GM23338 (cell line): ENCODE measurements at places on chromosomes 7 and 10.
A peak's percentile ranks its signal among the peaks of the same experiment; 100 is the strongest.

DNA sequence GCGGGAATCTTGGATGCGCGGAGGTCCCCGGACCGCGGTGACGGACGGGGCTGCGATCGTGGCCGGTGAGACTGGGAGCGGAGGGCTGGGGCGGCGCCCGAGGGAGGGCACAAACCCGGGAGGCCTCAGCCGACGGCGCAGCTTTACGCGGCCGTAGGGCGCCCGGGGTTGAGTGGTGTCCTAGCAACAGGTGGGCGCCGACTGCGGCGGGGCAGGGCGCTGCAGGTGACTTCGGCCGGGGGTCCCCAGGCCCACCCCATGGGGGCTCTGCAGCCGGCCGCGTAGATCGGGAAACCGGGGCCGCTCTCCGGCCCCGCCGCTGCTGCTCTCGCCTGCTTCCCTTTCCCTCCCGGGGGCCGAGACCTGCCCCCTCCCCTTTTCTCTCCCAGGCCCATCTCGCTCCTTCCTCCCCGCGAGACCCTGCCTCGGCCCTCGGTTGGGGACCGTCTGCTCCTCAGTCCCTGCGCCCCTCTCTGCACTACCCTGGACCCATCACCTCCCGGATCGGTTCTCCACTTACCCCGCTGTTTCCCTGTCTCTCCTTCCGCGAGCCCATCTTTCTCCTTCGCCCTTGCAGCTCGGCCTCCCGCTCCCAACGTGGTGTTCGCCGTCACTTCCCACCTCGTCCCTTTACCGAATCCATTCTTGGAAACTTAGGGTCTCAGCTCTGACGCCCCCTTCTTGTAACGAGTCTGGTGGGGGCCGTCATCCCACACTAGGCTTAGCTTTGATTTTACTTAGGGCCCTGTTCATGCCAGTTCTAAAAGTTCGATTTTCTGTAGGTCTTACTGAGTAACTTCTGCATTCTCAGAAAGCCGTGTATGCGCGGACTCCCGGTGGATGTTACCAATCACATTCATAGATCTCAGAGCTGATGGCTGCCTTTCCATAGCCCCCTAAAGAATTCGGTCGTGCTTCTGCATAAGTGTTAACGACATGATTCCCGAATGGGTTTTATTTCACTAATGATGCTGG is 18.5 kb upstream of the ACBD5 start:
- peak; percentile 72 for DNase-seq

GRCh38 chr10:11242443-11243387 is 225.0 kb downstream of the CELF2 start:
- DNase-seq = no peak

GRCh38 chr7:131354390-131354789 is 26.7 kb downstream of the MKLN1 start:
- no peak for DNase-seq

DNA sequence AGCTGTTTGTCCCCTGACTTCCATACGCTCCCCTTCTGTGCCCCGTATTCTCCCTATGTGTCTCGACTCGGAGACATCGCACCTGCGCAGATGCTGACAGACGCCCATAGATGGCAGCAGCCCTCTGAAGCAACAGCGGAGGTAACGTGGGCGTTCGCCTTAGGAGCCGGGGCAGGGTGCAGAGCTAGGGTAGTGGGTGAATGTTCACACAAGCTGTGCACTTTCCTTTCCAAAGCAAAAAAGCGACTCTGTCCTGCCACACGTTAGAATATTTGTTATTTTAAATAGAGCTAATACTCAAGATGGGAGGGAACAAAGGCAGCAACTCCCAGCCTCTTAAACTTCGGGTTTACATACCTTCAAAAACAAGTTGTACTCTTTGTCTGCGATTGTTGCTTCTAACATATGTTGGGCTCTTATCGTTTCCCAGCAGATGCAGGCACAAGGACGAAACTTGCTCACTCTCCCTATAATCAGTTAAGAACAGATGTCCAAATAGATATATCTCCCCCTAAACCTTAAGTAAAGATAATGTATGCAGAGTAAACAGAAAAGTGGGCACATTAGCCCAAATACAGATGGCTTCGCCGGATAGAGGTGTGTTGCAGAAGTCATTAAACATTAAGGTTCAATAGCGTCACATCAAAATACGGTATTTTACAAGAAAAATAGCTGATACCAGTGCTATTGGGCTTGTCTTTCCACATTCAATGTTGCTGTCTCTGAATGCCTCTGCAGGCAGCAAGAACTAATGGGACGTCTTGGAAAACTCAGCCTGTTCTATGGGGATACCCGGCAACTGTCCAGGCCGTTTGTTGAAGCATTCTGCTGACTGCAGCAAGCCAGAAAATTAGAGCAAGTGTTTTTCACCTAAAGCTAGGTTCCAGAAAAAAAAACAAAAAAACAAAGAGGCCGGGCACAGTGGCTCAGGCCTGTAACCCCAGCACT is 340.3 kb upstream of the PRKCQ start:
- DNase-seq = peak; percentile 92

DNA sequence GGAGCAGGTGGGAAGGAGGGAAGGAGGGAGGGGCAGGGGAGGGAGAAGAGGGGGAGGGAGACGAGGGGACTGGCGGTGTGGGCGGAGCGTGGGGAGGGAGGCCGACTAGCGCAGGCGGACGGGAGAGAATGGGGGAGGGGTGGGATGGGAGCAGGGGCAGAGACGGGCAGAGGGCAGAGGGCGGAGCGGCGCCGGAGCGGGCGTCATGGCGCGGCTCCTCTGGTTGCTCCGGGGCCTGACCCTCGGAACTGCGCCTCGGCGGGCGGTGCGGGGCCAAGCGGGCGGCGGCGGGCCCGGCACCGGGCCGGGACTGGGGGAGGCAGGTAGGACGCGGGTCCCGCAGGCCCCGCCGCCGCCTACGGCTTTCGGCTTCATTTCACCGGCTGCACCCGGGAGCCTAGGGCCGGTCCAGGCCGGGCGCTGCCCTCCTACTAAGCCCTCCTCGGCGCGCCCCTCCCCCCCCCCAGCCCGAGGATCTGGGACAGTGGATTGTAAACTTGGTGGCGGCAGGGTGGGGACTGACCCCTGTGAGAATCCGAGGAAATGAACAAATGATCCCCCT is at the start of gene MSRB2:
MSRB2 (plus strand) TSS at position 176 of the 562 bp plus-strand sequence; CDS start at position 206, 30 bp downstream.
- peak; percentile 98 for DNase-seq

DNA sequence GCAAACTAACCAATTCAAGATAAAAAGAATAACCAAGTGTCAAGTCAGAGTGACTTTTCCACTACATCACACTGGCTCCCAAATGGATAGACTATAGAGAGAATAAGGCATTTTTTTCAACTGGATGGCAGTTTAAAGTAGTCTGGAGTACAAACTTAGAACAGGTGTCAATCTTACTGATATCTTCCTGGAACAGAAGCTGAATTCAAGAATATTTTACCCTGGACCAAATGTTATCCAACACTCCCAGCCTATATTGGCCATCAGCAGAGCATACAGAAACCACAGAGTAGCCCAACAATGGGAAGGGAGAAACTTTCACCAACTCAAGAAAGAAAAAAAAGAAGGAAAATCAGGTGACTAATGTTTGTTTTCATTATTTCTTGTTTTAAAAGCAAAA is 11.5 kb downstream of the IDE start:
- DNase-seq = no peak

- no peak for DNase-seq
Observed at GRCh38 chr7:140416560-140416959, 12.7 kb downstream of the RAB19 start.

- DNase-seq = no peak
Observed at GRCh38 chr7:125436220-125436619, 506.6 kb upstream of the POT1 start.

DNA sequence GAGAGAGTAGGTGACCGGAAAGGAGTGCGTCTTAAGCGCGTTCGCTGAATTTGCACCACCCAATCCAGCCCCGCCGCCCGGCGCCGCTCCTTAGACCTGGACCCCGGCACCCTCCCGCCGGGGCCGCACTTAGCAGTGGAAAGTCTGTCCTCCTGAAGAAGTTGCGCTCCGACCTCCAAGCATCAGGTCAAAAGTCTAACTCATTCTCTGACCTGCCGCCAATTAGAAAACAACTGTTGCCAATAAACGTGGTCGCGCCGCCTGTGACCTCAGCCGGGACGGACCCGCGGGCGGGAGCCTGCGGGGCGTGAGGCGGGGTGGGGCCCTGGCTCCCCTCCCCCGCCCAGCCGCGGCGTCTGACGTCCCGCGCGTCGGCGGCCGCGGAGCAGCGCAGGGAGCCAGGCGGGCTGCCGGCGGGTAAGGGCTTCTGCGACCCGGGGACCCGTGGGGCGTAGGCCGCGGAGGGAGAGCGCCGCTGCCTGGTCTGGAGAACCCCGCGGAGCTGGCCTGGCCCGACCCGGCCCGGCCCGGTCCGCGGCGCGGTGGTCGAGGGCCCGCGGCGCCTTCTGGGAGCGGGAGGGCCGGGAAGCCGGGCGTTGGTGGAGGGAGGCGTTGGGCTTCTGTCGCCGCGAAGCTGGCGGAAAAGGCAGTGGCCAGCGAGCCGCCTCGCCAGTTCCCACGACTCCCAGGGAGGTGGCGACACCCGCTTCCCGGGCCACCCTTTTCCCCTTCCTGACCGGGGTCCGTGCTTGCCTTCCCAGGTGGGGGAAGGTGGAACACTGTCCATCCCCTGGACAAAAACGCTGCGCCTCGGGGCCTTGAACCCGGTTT is at the start of gene BCAP29:
BCAP29 (plus strand) TSS at position 362 of the 831 bp plus-strand sequence. CDS start 527 bp downstream, outside the sequence.
- peak; percentile 81 for DNase-seq

GRCh38 chr7:41917-42565 is 150.3 kb upstream of the FAM20C start:
- DNase-seq = no peak

DNA sequence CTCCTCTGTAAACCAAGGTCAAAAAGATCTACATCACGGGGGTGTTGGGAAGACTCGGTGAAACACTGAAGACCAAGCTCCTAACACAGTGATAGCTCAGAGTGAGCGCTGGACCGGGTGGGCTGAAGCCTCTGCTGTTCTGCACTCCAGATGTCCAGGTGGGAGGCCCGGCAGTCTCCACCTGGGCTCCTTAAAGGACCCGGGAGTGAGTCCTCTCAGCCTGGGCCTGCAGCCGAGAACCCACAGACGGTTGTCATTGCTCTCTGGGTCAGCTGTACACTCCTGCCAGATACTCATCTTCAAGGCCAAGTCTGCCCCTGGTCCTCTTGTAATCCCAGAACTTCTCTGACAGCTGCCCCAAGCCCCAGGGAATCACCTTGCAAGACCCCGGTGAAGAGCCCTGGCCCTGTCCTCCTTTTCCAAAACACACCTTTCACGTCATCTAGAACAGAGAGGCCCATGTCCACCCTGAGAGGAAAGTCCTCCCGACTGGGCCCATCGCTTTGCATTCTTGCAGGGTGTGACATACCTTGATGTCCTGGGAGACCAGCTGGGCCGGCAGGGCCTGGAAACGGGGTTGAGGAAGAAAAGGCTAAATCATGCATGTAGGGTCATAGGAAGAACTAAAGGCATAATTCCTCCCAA is 43.7 kb downstream of the COL17A1 start:
- DNase-seq = no peak

DNA sequence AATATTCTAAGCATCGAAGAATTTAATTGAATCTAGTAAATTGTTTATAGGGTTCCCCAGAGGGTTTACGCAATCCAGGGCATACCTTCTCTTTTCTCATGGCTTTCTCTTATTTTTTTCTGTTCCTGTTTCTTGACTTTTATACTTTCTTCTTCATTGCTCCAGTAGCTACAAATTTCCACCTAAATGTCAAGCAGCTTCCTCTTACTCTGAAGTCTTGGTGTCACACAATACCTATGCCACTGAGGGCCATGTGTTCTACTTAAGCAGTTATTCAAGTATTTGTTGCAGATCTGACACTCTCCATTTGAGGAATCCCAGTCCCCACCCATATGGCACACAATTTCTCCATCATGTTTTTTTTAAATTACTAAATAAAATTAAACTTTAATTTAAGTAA is 343.1 kb upstream of the MBL2 start:
- no peak for DNase-seq

GRCh38 chr10:43653746-43654145 is 5.1 kb upstream of the ZNF32 start:
- no peak for DNase-seq

DNA sequence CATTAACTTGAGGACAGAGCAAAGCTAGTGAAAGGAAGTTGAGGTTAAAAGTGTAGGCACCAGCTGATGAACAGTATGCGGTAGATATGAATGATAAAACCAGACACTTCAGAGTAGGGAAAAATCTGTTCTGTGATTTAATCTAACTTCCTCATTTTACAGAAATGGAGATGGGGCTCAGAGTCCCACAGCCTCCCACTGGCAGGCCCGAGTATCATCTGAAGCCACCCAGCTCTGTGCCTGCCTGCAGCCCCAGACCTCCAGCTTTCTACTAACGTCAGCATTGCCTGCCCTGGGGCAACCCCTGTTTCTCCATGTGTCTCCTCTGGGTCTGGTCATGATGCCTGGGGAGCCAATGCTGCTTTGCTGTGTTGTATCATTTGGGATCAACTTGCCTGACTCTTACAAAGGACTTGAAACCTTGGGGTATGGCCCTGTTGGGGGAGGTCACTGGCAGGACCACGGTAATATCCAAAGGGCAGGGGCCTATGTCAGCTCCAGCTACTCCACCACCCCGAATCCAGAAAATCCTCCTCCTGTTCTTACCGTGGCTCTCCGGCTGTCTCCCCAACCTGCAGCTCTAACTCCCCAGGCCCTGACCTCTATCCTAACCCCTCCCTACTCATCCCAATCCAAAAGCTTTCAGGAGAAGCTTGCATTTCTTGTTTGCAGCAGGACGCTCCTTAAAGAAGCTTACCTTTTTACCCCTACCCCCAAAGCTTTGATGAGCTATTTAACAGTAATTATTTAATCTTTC is 56.2 kb upstream of the NPY start:
- no peak for DNase-seq

DNA sequence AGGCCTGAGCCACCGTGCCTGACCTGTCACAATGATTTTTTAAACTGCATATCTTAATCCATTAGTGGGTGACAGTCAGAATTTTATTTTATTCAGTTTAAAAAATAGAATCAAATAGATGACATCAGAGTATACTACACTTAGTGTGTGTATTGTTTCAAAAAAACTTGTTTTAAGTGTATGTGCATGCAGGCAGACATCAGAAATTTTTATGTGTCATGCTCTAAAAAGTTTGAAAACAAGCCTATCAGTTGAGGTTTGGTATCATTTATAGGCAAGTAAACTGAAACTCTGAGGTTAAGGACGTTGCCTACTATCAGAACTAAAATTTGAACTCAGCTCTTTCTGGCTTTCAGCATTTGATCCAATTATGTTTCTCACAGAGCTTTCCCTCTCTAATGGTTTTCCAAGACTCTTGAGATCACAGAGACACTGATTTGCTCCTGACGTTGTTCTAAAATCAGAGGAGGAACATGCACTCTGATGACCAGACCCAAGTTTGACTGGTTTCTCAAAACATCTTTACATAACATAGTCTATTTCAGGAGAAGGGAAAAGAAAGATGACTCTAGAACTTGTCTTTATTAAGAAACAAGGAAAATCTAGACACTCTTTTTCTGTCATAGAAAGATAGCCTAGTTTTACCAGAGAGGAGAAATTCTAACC is 188.6 kb downstream of the AUTS2 start:
- no peak for DNase-seq

- DNase-seq = no peak
Observed at GRCh38 chr10:75751232-75751631, 319.8 kb downstream of the LRMDA start.

- DNase-seq = no peak
Observed at GRCh38 chr7:114047889-114048288, 129.1 kb upstream of the PPP1R3A start.

GRCh38 chr10:11720260-11720741 is 21.9 kb upstream of the ECHDC3 start:
- DNase-seq = no peak
